ENCODE measurements at places on chromosomes 4 and X. TPM values are rescaled to one million over a fixed set of nuclear protein-coding genes. Genes with fewer than 3 reads are reported as not detected.

GRCh38 chrX:29542152-29542551 lies 673.2 kb upstream of the MAGEB2 start:
- DNase-seq, result no peak

- DNase-seq, result no peak
Measured at GRCh38 chr4:3168029-3168428, 80.9 kb upstream of the MSANTD1 start.

The EDNRA gene
- total RNA-seq, result 10.3 TPM

The CNGA1 gene
- 3.6 TPM for total RNA-seq

- no peak for DNase-seq
Measured at GRCh38 chrX:4935846-4936245, 1222.4 kb upstream of the PRKX start.

DNA sequence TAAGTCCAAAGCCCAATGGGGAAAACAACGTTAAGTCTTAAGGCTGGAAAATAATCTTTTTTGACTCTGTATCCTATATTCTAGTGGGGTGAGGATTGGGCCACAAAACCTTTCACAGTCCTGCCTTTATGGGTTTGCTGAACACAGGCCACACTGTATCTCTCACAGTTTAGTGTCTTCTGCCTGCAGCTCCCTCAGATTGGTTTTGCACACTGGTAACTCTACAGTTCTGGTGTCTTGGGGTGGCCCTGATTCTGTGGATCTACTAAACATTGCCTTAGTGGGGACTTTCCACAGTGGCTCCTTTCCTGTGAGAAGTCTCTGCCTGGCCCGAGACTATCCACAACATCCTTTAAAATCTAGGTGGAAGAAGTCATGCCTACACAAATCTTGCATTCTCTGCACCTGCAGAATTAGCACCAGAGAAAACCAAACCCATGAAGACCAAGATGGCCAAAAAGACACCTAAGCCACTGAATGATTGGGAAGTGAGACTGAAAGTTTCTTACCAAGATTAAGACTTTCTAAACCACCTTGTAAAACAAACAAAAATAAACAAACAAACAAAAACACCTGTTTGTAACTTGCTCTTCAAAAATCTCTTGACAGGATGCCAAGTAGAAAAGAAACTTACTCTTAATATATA lies 150.4 kb upstream of the PCDH10 start:
- no peak for DNase-seq

GRCh38 chrX:125204681-125205132 lies 115.0 kb upstream of the TEX13C start:
- DNase-seq, result no peak

DNA sequence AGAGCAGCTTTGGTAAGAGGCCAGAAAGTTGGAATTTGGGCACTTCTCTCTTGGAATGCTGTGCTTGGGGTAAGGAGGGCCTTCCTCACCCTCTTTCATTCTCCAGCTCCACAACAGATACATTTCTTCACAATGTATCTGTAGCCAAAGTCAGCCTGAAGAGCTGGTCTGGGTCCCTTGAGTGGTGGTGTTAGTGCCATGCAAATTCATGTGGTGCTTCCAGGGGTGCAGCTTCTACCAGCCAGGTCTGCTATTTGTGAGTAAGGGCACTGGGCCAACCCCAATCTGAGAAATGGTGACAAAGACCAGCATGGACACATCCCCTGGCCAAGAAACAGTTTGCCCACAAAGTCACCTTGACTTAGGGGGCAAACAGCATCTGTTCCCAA lies 17.8 kb downstream of the AMER1 start:
- no peak for DNase-seq

The TSPAN7 gene
- 11.2 TPM for total RNA-seq

GRCh38 chr4:141132709-141133145 lies 542 bp downstream of the RNF150 start:
- DNase-seq, result peak; percentile 83

DNA sequence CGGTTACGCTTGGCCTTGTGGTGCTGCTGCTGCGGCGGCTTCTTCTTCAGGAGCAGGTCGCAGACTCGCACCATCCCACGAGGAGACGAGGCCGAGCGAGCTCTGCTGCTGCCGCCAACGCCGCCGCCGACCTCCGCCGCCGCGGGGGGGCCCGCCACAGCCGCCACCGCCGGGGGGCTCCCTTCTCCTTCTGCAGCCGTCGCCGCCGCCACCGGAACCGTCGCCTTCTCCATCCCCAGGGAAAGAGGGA lies 237 bp downstream of the ANKRD17 start:
- no peak for DNase-seq

DNA sequence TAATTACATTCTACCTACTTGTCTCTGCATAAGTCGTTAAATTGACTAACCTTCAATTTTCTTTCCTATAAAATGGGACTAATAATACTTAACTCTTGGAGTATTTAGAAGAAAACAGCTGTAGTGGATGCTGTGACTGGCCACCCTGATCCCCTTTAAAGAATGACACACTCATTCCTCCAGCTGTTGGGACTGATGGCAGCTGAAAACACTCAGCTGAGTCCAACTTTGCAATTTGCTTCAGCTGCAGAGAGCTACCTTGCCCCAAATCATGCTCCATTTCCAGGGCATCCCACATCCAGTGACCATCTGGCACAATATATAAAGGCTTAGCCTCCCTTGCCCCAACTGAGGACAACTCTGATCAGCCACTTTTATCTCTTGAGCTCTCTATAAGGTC lies 89.1 kb downstream of the MID1IP1 start:
- DNase-seq, result no peak

DNA sequence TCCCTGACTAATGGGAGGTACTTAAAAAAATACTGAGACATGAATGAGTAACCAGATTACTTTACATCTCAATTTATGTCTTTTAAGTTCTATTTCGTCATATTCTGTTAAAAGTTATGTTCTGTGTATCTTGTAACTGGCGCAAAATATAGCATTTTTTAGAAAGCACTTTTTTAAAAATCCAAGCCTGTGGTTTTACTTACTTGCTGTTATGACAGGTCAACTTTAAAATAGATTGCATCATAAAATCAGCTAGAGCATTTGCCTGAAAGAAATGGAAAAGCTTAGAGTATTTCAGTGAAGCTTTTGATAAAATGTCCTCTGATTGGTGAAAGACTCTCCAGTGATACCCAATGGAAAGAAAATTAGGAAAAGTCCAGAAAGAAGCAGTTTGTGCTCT lies 1892.3 kb upstream of the TENM3 start:
- DNase-seq, result no peak

- DNase-seq, result no peak
Measured at GRCh38 chr4:177239477-177239876, 70.2 kb upstream of the NEIL3 start.

The IL3RA gene
- 3.0 TPM for total RNA-seq

The FGB gene
- total RNA-seq, result not detected

DNA sequence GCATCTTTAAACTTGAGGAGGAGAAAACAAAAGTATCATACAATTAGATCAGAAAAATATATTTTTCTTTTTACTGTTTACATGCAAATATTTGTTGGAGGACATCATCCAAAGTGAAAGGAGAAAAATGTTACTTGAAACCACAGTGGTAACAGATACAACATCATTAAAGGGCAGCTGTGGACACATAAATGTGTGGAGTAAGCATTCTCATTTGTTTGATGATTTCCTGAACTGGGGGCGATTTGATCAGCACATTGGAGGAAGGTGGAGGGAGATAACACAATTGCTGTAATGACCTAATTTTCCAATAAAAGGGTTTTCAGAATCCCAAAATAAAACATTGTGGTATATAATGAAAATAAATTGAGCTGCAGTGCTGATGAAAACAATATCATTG lies 314.5 kb upstream of the HS3ST1 start:
- DNase-seq, result no peak

The EDA2R gene
- total RNA-seq, result 0.21 TPM

GRCh38 chr4:175441256-175441655 lies 370.8 kb downstream of the GPM6A start:
- DNase-seq, result no peak

DNA sequence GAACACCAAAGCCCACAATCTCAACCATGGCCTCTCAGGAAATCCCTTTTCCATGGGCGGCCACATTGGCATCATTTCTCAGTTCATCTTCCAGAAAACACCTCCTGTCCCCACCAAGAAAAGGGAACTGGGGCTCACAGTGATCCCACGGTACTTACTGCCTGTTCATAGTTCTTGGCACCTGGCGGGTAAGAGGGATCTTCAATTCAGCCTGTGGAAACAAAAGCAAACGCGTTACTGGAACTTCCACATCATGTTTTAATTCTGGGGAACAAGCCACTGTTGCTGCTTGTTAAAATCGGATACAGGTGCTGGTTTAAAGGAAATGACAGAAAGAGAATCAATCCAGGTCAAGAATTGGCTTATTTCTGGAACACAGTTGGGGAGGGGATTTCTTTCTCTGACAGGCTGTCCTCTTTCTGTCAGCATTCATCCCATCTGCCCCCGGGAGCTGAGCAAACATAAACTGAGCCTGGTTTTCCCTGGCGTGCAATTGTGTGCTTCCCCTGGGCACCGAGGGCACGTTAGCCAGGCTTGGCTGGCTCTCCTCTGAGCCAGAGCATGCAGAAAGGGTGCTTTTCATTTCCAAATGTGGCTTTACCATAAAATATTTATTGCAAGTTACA lies 16.8 kb downstream of the CLNK start:
- no peak for DNase-seq

GRCh38 chr4:111676533-111676932 lies 468.7 kb upstream of the FAM241A start:
- DNase-seq, result no peak

GRCh38 chrX:122850326-122850725 lies 333.8 kb upstream of the GRIA3 start:
- no peak for DNase-seq

- DNase-seq, result no peak
Measured at GRCh38 chr4:98529970-98530569, 128.3 kb downstream of the TSPAN5 start.

- DNase-seq, result no peak
Measured at GRCh38 chrX:17187136-17187756, 187.8 kb upstream of the NHS start.

DNA sequence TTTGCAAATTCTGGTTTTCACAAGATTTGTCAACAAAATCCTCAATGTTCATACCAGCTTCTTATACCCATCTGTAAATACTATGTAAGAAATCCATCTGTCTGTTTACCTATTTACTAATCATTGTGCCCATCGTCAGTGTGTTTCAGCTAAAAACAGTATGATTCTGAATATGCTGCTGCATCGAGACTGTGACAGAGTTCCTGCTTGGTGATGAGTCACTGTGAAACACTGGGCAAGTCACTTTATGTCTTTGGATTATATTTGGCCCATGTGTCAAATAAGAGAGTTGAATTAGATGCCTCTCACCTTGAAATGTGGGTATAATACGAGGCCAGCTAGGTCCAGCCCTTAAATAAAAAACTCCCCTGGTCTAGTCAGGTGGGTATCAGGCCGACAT lies 79.3 kb downstream of the CBLL2 start:
- DNase-seq, result no peak

- no peak for DNase-seq
Measured at GRCh38 chr4:16685536-16685935, 212.9 kb downstream of the LDB2 start.

- no peak for DNase-seq
Measured at GRCh38 chrX:107537815-107538214, 88.4 kb downstream of the FRMPD3 start.

DNA sequence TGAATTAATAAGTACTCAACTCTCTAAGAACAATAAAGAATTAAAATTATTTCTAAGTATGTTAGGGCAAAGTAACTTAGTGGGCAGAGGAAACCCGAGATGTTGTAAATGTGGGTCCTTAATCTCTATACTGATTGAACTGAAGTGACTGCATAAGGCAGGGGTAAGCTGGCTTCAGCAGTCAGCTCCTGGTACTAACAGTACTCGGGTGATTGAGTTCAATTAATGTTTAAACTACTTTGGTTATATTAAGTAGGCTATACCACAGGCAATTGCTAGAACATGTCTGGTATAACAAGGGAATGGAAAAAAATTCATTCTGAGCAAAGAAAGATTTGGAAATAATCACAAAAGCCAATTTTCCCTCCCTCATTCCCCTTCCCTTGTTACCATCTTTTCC lies 90.7 kb downstream of the LNX1 start:
- DNase-seq, result no peak

The STPG2 gene
- total RNA-seq, result 0.27 TPM

GRCh38 chrX:43266487-43266886 lies 389.6 kb upstream of the MAOA start:
- DNase-seq, result no peak

The TMEM154 gene
- total RNA-seq, result 94.8 TPM

GRCh38 chr4:143353797-143354196 lies 17.1 kb downstream of the GAB1 start:
- DNase-seq, result no peak

DNA sequence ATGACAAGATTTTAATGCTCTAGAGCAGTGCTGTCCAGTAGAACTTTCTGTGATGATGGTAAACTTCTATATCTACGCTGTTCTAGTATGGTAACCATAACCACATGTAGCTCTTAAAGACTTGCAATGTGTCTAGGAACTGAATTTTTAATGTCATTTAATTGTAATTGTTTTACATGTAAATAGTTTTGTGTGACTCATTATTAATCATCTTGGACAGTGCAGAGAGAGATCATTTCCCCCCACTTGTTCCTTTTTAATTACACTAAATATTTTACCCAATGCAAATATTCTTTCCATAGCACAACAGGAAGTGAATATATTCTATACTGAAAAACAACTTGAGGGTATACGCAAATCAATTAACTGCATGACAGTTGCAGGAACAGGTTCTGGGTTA lies 5.8 kb downstream of the ATG4A start:
- no peak for DNase-seq

GRCh38 chrX:148784856-148785255 lies 284.4 kb downstream of the AFF2 start:
- no peak for DNase-seq

- no peak for DNase-seq
Measured at GRCh38 chrX:140249088-140249487, 255.8 kb downstream of the SOX3 start.

The MAGEA10 gene
- total RNA-seq, result not detected

The UBA1 gene
- 115 TPM for total RNA-seq

The CLDN34 gene
- total RNA-seq, result not detected

The KLHL4 gene
- 0.16 TPM for total RNA-seq

DNA sequence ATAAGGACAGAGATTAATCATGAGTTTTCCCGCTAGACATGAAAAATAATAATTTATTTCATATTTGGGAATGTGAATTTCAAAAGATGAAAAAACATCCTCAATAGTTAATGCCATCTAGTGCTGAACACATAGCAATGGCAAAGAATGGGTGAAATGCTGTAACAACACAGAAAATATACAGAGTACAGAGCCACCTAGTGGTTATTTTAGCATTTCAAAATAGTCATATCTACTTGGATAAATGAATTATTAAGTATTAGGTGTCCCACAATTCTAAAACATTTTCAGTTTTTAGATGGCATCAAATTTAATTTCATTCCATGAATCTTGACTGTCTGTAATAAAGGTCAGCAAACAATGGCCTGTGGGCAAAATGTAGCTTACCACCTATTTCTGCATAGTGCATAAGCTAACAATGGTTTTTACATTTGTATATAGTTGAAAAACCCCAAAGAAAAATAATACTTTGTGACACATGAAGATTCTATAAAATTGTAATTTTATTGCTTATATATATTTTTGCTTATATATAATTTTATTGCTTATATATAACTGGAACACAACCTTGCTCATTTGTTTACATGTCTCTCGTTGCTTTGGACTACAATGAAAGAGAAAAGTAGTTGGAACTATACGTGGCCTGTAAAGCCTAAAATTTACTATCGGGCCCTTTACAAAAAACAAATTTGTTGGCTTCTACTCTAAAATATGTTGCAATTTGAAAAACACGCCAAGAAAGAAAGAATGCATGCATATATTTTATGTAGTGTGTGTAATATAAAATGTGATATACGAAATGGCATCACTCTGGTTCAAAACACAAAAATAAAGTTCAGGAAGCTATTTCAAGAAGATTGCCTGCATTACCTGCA lies 99.1 kb upstream of the FAM47C start:
- no peak for DNase-seq

The MAGEA8 gene
- not detected for total RNA-seq

All from lower leg skin (tissue), 4 donors.